ENCODE measurements at places on chromosomes 7 and 10. TPM values are rescaled to one million over a fixed set of nuclear protein-coding genes. Genes with fewer than 3 reads are reported as not detected.

The PRLHR gene
- total RNA-seq, result 0.36 TPM

The TLL2 gene
- 1.2 TPM for total RNA-seq

GRCh38 chr7:94883616-94884015, 23.8 kb upstream of the PPP1R9A start:
- no peak for DNase-seq

DNA sequence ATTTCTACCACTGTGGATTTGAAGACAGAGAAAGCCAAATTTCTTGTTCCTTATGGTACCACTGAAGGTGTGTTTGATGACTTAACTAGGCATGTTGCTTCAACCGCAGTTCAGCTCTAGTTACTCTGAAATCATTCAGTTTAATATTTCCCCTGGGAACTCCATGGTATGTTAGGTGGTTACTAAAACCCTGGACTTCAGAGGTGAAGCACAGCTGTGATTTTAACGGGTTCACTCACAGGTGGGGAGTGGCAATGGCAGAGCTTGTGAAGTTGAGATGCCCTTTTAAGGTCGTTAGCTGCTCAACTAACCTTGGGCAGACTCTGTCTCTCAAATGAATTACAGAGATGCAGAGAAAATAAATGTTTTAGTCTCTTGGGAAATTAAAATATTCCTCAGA, 163.6 kb upstream of the PHYHIPL start:
- DNase-seq, result no peak

GRCh38 chr7:129343099-129343700, 91.0 kb upstream of the STRIP2 start:
- DNase-seq, result peak; percentile 48

DNA sequence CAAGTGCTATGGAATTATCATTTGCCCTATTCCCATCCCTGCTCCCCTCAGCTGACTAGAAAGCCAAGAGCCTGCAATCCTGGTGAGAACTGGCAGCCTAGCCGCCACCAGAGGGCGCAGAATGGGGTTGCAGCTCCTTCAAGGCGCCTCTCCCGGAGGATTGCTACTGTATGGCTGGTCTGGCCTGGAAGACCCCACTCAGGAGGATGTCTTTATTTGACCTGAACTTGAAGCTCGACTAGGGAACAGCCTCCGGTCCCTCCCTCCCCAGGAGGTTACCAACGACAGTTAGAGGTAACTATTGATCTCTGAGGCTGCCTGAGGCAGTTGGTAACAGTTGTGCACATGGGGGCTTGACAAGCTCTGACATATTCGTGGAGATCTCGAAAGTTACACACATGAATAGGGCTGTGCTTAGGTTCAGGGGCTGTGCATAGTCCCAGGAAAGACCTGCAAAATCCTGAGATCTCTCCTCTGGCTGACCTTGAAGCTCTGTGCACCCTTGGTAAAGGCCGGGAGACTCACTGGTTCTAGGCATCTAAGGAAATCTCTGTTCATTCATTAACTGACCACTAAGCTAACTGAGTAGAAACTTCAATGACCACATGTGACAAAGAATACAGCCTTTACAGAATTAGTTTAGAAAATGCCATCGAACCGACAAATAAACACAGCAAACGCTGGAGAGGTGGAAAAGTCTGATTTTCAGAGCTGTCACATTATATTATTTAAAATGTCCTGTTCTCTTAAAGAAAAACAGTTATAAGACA, 65.7 kb downstream of the TSPAN12 start:
- no peak for DNase-seq

The EPDR1 gene
- total RNA-seq, result 21.2 TPM

DNA sequence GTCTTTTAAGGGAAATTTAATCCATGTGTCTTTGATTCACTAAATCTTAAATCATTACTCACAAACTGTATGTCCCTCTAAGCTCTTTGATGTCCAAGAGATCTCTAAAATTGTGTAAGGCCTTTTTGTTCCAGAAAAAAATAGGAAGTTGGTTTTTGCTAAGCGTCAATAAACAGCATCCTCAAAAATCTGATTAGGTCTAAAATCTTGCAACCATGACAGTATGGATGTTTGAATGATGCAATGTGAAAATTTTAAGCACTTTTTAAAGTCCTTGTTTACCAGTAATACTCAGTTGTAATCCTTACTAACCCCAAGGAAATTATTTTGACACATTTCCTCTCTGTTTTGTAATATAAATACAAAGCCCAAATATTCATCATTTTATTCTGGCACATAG, 6.8 kb downstream of the MET start:
- no peak for DNase-seq

GRCh38 chr7:1458683-1459511, at the start of gene MICALL2:
Gene MICALL2 (minus strand): TSS chr7:1459470. CDS start chr7:1459326, 144 bp downstream.
- DNase-seq, result peak; percentile 35

GRCh38 chr10:46232084-46232483, 54.7 kb upstream of the ANTXRL start:
- DNase-seq, result no peak

GRCh38 chr7:17991866-17992648, 35.6 kb downstream of the PRPS1L1 start:
- no peak for DNase-seq

DNA sequence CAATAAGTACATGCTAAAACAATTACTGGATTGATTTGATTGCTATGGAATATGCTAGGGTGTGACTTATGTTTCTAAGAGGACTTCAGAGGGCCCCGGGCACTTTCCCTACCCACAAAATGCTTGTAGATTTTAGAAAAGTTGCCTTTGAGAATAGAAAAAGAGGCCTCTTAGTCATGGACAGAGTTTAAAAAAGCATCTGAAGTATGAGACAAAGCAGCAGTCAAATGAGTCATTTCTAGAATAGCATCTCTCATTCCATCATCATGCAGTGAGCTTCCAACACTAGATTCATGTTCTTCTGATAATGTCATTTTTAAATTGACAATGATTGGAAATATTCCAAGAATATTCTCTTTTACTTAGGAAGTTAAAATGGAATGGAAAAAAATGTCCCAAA, 675.1 kb upstream of the PCDH15 start:
- no peak for DNase-seq

The CPED1 gene
- total RNA-seq, result 6.0 TPM

DNA sequence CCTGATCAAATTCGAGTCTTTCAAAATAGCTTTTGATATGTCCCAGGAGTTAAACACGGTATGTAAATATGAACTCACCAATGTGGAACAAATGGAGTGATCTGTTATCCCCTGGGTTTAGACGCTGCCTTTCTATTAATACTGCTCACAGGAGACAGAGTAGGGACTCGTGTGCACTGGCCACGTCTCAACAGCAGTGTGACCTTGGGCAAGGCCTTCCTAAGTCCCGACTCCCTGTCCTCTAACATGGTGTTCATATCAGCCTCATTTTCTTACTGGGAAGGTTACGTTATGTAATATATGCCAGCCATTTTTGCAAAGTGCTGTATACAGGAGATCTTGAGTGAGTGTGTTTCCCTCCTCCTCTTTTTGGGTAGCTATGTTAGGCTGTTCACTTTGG, 1.8 kb downstream of the WDR37 start:
- DNase-seq, result no peak

GRCh38 chr10:5670662-5671375, 4.4 kb upstream of the ASB13 start:
- DNase-seq, result no peak

DNA sequence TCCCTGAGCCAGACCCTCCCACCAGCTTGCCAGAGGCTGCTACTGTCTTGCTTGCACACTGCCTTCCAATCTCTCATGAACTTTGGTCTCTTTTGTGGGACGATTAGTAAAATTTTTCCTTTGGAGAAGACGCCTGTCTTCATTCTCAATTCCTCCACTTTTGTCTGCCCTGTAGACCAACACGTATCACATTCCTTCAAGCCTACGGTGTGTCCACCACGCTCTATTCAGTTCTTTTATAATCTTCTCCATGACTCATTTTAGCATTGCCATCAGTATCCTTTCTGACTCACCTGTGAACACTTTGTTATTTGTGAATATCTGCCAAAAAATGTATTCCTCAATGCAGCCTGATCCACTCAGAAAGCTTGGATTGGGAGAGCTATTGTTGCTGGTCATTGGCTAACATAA, 1.4 kb downstream of the GIMAP5 start:
- DNase-seq, result no peak

The THNSL1 gene
- 11.4 TPM for total RNA-seq

DNA sequence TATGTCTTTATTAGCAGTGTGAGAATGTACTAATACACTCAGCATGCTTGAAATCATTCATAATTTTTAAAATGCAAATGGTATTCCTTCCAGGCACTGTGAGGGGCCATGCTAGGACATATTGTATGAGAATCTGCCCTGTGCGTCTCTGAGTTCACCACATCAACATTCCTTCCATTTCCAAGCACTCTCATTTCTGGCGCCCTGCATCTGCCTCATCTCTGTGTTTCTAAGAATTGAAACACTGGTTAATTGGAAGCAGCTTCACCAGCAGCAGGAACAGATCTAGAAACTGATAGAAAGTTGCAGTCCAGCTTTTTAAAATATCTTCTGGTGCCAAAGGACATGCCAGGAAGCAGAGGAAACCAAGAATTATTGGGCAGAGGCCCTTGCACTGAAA, 555.9 kb upstream of the DPP6 start:
- no peak for DNase-seq

The ERVW-1 gene
- total RNA-seq, result not detected

The CYP2E1 gene
- 16.0 TPM for total RNA-seq

DNA sequence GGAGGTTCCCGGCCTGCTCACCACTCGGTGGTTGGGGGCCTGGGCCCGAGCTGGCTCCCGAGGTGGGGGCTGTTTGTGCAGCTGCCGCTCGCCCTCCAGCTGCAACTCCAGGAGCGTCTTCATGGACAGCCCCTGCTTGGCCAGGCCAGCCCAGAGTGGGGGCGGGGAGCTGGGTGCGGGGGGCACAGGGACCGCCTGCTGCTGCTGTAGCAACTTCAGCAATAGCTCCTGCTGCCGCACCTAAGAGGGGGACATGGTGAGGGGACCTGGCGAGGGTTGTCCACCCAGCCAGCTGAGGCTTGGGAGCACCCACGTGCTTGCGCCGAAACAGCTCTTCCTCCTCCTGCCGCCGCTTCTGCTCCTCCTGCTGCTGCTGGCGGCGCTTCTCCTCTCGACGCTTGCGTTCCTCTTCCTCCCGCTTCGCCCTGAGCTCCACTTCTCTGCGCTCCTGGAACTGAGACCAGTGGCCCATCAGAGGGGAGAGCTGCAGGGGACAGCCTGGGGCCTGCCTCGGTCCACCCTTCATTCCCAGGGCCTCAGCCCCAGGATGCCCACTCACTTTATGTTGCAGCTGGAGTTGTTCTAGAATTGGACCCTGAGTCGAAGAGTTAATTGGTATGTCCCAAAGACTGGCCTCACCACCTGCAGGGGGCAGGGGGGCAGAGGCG, 9.6 kb downstream of the GNB2 start:
- DNase-seq, result no peak

The MAD1L1 gene
- 25.0 TPM for total RNA-seq
